ENCODE measurements at places on chromosomes 2 and 18. TPM values are rescaled to one million over a fixed set of nuclear protein-coding genes. Genes with fewer than 3 reads are reported as not detected.

The RAB17 gene
- 4.5 TPM for total RNA-seq

The PPP1R1C gene
- 1.6 TPM for total RNA-seq

The TMEM198 gene
- total RNA-seq, result 2.3 TPM

The ZAP70 gene
- total RNA-seq, result 7.5 TPM

The IGFBP2 gene
- total RNA-seq, result 663 TPM

The RPRM gene
- total RNA-seq, result 1.1 TPM

The CABLES1 gene
- 9.9 TPM for total RNA-seq

The ZNF514 gene
- 30.7 TPM for total RNA-seq

The RUFY4 gene
- total RNA-seq, result 0.45 TPM

The NAT8 gene
- not detected for total RNA-seq

The MEP1B gene
- not detected for total RNA-seq

The C2orf80 gene
- total RNA-seq, result not detected

The GAREM2 gene
- 7.7 TPM for total RNA-seq

The TIMM21 gene
- total RNA-seq, result 20.5 TPM

The RNU2-63P gene
- total RNA-seq, result not detected

The COMMD1 gene
- total RNA-seq, result 38.1 TPM

The AMMECR1L gene
- 17.3 TPM for total RNA-seq

The KCNJ3 gene
- 1.6 TPM for total RNA-seq

The MC2R gene
- total RNA-seq, result not detected

The ERBB4 gene
- 42.0 TPM for total RNA-seq

The INPP5D gene
- total RNA-seq, result 51.2 TPM

The ASIC4 gene
- total RNA-seq, result 0.42 TPM

The IL18RAP gene
- 1.9 TPM for total RNA-seq

The IL1B gene
- total RNA-seq, result 9.3 TPM

The SCG2 gene
- 1.7 TPM for total RNA-seq

The EMILIN1 gene
- total RNA-seq, result 200 TPM

The ALLC gene
- not detected for total RNA-seq

The MBP gene
- total RNA-seq, result 43.8 TPM

The RBM43 gene
- total RNA-seq, result 3.7 TPM

The ANKRD29 gene
- 10.2 TPM for total RNA-seq

The PAX3 gene
- total RNA-seq, result 0.60 TPM

The KIF1A gene
- total RNA-seq, result 0.78 TPM

The SERPINB11 gene
- total RNA-seq, result not detected

The SPDYA gene
- total RNA-seq, result 2.8 TPM

The MAL gene
- 1.2 TPM for total RNA-seq

The SPP2 gene
- total RNA-seq, result not detected

The PUM2 gene
- 91.5 TPM for total RNA-seq

The AGXT gene
- total RNA-seq, result not detected

The OR6B2 gene
- not detected for total RNA-seq

The ZNG1B gene
- total RNA-seq, result 35.3 TPM

The SIX3 gene
- total RNA-seq, result not detected

The MYO7B gene
- total RNA-seq, result 2.0 TPM

The LONRF2 gene
- 10.3 TPM for total RNA-seq

The CTLA4 gene
- total RNA-seq, result 0.30 TPM

The OTOS gene
- total RNA-seq, result not detected

The SSB gene
- total RNA-seq, result 76.5 TPM

The NYAP2 gene
- total RNA-seq, result 1.7 TPM

The RAB6C gene
- total RNA-seq, result not detected

The FHL2 gene
- total RNA-seq, result 70.8 TPM

The PTPRN gene
- 0.39 TPM for total RNA-seq

The WNT6 gene
- 2.1 TPM for total RNA-seq

The GCKR gene
- total RNA-seq, result 0.69 TPM

The LIPG gene
- total RNA-seq, result 23.7 TPM

The GALNT14 gene
- total RNA-seq, result 1.7 TPM

The DLGAP1 gene
- total RNA-seq, result 6.6 TPM

The IL1RL1 gene
- 8.1 TPM for total RNA-seq

The CDCA7 gene
- total RNA-seq, result 1.0 TPM
